MM.1S (cell line): ENCODE measurements at places on chromosomes 11 and 22.
A peak's percentile ranks its signal among the peaks of the same experiment; 100 is the strongest.

GRCh38 chr11:61357233-61357893, 4.3 kb downstream of the CYB561A3 start:
- no peak for DNase-seq

DNA sequence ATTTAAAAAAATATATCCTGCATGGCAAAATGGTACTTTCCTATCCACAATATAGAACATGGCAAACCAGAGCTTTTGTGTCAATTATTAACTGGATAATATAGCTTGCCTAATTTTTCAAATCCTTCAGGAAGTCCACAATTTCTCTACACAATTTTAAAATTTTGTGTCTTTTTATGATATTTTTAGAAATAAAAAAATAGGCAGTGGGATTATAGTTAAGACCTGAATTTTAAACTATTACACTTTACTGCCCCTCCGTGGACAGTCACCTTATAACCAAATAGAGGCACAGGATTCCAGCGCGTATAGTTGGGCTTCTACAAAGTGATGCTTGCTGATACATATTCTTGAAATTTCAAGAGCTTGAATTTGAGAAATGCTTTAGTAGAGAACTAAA, 2.1 kb upstream of the DMC1 start:
- peak; percentile 71 for DNase-seq

DNA sequence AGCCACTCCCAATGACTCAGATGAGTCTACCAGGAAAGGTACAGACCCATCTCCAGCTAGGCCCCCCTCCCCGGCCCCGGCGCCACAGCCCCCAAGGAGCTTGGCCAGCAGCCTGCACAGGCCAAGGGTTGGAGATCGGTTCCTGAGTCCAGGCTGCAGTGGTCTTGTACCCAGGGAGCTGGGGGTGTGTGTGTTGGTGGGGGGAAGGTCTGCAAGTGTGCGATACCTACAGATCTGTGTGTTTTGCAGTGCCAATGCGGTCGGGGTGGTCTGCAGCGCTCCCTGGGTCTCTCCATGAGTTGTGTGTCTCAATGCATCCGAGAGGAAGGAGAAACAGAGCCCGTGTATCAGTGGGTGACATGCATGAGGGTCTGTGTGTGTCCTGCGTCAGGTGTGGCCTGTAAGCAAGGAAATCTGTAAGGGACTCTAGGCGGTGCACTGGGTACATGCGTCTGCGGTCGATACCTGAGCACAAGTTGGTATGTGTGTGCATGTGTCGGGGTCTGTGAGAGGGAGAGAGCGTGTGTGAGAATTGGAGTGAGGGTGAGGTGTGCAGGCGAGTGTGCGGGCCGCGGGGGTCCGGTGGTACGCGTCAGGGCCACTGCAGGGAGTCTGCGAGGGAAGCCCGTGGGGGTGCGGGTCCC, 645 bp downstream of the CDC42BPG start:
- no peak for DNase-seq

DNA sequence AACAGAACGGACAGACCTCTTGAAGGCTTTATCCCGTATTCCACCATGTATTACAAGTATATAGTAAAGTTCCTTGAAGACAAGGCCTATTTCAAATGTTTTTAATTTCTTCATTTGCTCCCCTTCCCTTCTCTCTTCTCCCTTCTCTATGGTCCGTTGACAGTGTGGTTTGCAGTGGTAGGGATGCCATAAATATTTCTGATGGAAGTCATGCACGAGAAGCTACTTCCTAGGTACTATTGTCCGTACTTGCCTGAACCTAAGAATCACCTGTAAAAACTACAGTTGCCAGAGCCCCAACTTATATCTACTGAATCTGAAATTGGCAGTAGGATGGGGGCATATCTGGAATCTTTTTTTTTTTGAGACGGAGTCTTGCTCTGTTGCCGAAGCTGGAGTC, 2.8 kb downstream of the PISD start:
- no peak for DNase-seq

DNA sequence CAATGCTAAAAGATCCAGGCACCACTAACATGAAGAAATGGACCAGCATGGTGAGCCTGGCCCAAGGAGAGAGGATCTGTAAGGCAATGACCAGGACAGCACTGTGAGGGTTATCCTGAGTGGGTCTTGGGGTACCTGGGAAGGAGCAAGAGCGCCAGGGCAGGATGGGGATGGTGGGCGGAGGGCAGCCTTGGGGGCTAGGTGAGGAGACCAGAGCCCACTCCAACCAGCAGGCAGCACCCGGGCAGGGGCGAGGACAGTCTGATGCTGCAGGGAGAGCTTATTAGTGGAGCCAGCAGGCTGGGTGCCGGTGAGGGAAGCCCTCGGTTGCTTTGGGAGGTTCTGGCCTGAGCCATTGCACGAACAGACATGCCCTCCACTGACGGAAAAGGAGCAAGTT, 10.7 kb upstream of the NAP1L4 start:
- DNase-seq = no peak

DNA sequence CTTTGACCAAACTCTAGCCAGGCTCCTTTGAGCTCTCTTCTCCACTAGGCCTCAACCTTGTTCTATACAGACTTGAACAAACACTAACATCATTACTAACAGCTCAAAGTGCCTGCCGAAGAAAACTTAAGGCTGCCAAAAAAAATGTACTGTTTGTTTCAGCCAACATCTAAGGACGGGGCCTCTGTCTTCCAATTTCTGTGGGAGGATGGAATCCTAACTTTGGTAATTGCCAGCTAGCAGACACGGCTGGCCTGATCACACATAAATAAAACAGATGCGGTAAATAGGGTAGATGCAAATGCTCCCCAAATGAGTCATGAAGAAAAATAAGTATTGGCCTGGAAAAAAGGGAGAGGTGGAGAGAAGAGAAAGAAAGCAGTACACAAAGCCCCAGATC, 394.3 kb downstream of the TMEM135 start:
- no peak for DNase-seq

DNA sequence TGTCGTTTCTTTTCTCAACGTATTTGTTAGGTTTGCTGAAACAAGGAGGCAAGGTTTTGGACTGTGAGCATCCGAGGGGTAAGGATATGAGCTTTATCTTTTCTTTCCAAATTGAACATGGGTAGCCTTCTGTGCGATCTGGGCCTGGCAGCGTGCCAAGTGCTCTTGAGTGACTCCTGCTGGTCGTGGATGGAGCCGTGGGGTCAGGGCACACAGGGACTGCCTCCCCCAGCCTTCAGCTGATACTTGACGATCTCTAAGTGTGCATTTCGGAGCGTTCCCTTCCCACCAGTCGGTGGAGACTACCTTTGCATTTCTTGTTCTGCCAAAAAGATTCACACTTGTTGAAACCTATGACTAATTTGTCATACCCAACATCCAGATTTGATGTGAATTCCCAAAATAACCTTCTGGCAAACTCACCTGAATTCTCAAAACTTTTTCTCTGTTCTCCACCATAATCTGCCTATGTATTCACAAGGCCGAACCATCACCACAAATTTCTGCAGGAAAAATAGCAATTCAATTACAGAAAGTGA, 40.1 kb upstream of the CLMP start:
- no peak for DNase-seq

DNA sequence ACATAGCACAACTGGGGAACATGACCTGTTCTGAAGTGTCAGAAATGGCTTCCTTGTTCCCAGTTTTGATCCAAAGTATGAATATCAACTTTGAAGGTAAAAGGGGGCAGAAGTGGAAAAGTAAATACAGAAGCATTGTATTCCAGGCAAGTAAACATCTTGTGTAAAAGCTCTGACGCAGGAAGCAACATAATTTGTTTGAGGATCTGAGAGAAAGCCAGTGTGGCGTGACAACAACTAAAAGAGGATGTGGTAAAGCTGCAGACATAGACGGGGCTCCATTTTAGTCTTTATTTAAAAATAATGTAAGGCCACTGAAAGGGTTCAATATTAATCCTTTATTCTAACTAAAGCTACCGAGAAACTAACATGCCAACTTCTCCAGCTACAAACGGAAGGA, 310.2 kb downstream of the DLG2 start:
- DNase-seq = no peak

- DNase-seq = no peak
These were observed 61.8 kb downstream of the SHANK2 start for GRCh38 chr11:71190551-71190950.

GRCh38 chr22:39559456-39560105, 11.0 kb upstream of the CACNA1I start:
- DNase-seq = no peak
